ENCODE measurements at places on chromosomes 7 and 10. TPM values are rescaled to one million over a fixed set of nuclear protein-coding genes. Genes with fewer than 3 reads are reported as not detected.

DNA sequence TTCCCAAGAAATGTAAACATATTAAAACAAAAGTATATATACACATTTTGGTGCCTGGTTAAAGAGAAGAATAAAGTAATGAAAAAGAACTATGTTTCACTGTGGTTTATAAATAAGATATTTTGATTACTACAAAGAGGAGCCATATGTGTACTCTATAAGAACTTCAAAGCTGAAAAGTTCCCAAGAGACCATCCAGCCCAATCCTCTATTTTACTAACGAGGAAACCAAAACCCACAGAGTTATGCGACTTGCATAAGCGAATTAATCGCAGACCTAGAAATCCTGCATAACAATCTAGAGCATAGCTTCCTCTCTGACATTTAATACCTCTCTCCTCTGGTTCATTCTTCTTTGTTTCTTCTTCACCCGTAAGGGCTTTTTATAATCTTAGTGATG lies 937.1 kb downstream of the CNTNAP2 start:
- DNase-seq: no peak

DNA sequence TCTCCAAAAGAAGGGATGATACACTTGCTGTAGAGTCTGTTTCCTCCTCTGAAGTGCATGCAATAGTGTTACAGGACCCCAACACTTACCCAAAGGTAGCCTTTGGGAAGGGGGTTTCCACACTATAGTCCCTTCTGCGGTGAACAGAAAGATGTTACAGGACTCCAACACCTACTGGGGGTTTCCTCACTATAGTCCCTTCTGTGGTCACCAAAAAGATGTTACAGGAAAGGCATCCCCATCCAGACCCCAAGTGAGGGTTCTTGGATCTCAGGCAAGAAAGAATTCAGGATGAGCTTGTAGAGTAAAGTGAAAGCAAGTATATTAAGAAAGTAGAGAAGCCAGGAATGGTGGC lies 69.2 kb upstream of the PIK3CG start:
- DNase-seq: no peak

- no peak for DNase-seq
Measured at GRCh38 chr10:122878799-122879338, 512 bp downstream of the FAM24B start.

GRCh38 chr7:33649476-33650441 lies 255.6 kb upstream of the BMPER start:
- no peak for DNase-seq

- DNase-seq: no peak
Measured at GRCh38 chr10:16816171-16816570, 1.1 kb downstream of the RSU1 start.

DNA sequence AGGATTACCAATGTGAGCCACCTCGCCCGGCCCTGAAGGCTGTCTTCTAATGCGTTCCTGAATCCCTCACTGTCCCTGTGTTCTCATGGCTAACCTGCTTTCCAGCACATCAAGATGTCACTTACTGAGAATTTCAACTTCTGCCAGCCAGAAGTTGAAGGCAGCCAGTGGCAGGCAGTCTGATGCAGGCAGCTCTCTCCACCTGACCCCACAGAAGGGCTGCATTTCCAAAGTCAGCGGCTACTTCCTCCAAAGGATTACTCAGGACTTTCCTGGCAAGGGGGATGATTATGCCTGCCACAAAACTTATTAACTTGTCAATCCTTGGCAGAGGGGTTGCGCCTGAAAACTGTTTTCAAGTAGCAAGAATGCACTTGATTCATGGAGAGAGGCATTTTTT lies 1219.4 kb downstream of the TYW1 start:
- peak; percentile 69 for DNase-seq

DNA sequence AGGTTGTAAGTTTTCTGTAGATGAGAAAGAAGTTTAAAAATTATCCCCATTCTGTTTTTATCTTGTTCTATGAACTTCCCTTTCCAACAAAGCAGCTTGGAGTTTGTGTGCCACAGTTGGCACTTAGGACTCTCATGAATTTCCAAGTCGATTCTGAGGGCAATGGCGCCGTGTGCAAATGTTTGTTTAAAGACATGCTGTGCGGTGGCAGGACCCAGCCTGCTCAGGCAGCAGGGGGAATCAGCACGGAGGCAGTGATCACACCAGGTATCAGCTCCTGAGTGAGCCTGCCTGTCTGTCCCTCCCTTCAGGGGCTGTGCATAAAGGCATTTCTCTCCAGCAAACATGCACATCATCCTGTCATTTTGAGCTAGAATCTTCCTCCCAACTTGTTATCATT lies 109.8 kb upstream of the WDR11 start:
- DNase-seq: no peak

DNA sequence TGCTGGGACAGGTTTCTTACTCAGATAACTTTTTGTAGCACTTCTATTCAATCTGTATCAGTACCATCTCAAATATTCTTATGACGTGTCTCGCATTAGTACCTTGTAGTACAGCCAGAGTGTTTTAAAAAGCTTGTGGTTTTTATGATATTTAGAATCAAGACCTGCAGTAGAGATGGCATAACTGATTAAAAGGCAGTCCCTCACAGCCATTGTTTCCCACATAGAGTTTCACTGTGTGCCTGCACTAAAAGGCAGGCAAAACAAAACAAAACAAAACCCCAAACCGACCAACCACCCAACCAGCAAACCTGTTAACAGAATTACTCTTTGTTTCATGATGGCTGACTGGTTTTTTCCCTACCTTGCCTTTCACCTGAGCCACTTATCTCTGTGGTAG lies 221.3 kb upstream of the DGKB start:
- peak; percentile 19 for DNase-seq

DNA sequence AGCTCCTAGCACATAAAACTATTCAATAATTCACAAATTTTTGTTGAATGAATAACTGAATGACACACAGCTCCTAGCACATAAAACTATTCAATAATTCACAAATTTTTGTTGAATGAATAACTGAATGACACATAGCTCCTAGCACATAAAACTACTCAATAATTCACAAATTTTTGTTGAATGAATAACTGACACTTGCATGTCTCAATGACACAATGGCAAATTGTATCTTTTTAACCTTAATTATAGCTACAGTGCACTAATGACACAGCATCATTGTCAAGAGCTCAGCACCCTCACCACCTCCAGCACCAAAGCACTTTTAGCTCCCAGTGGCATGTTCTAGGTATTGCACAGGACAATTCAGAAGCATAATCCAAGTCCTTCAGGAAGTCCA lies 131.6 kb downstream of the PDE1C start:
- peak; percentile 63 for DNase-seq

- no peak for DNase-seq
Measured at GRCh38 chr10:42111076-42111475, 527.3 kb downstream of the ZNF33B start.

- DNase-seq: no peak
Measured at GRCh38 chr7:81165070-81165469, 246.2 kb upstream of the SEMA3C start.

GRCh38 chr10:128896116-128896795 lies 570.8 kb upstream of the MGMT start:
- no peak for DNase-seq

GRCh38 chr10:74738985-74739567 lies 87.3 kb upstream of the KAT6B start:
- DNase-seq: peak; percentile 3

DNA sequence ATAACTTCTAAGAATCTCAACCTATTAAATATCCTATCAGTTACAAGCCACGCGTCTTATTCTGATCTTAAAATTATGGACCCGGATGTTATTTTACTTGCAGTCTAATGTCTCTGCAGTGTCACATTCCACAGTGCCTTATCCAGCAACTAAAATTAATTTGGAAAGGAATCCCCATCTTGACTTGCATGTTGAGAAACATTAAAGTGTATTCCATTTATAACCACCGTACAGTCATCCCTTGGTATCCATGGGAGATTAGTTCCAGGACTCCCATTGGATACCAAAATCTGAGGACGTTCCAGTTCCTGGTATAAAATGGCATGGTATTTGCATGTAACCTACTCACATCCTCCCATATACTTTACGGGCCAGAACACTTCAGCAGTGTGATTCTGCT lies 194.7 kb downstream of the ARHGAP21 start:
- DNase-seq: no peak

- DNase-seq: no peak
Measured at GRCh38 chr7:37356911-37357636, 91.6 kb downstream of the ELMO1 start.

Gene SEMA3C
- 203 TPM for total RNA-seq

Gene PILRA
- total RNA-seq: 0.33 TPM

Gene PDK4
- total RNA-seq: 3.1 TPM

Gene SLC16A9
- 0.26 TPM for total RNA-seq

Gene TAS2R3
- 1.3 TPM for total RNA-seq

Gene AFAP1L2
- total RNA-seq: 0.77 TPM

Measured in fibroblast of lung (primary cell).